Astrocyte of the cerebellum (primary cell): ENCODE measurements at places on chromosomes 1 and 21.
A peak's percentile ranks its signal among the peaks of the same experiment; 100 is the strongest.

DNA sequence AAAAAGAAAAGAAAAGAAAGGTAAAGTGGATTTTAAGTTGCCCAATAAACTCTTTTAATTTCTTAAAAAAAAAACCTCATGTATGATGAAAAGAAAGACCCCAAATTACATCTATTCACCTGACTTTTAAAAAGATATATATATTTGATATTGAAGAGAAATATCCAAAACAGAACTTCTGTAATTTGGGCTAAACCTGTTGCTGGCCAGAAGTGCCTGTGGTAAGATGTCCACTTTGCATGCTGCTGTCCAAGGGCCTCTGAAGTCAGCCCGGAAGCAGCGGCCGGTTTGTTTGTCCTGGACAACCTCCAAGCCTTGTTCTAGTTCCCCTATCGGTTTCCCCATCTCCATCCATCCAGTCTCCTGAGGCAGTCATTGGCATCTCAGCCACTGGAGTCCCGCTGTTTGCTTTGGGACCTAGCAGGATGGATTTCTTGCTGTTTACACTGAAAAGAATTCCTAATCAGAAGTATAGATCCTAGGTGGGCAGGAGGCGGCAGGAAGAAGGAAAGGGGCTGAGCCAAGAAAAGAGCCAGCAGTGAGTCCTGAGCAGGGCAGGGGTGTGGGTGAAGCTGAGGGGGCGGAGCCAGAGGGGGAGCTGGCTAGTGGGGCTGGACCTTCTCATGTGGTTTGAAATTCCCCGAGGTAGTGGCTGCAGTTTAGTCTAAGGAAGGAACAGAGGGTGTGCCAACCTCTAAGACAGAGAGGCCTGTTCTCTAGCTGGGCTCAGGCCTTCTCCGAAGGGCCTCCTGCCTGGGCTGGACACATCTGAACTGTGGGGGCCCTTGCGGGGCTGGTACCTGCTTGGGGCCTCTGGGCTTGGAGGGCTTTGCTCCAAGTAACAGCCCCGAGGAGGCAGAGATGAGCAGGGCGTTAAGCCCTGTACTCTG is 3.3 kb downstream of the NCMAP start:
- DNase-seq = peak; percentile 67

DNA sequence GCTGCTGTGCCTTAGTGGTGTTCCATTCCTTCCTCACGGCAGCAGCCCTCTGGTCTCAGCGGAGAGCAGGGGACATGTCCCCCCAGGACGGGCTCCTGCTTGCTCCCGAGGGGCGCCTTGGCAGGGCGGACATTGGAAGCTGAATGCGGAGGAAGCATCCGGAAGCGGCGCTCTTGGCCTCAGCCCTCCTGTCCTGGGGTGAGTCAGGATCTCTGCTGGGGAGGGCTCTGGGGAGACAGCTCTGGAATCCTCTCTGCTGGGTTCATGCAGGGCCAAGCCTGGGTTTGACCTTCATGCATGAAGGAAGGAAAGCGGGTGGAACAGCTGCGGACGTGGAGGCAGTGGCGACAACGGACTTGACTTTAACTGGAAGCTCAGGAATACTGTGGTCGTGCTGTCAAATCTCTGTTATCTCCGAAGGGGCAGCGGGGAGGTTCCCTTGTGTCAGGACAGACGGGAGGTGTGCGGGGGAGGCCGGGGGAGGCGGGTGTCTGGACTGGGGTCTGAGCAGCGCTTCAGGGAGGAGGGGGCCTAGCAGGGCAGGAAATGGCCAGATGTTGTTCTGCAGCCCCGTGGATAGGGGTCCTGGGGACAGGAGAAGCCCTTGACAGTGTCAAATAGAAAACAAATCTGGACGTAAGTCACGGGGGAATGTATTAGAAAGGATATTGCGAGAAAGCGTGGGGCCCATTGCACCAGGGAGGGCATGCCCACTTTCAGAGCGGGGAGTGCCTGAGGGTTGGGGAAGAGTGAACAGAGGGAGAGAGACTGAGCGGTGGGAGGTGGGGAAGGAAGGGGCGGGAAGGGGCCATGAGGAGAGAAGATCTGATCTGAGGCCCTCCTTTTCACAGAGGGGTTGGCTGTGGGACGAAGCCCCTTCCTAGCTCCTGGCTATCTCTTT is 26.6 kb downstream of the CRYAA start:
- DNase-seq = no peak

- no peak for DNase-seq
Measured at GRCh38 chr1:19053486-19053885, 97.0 kb upstream of the IFFO2 start.

DNA sequence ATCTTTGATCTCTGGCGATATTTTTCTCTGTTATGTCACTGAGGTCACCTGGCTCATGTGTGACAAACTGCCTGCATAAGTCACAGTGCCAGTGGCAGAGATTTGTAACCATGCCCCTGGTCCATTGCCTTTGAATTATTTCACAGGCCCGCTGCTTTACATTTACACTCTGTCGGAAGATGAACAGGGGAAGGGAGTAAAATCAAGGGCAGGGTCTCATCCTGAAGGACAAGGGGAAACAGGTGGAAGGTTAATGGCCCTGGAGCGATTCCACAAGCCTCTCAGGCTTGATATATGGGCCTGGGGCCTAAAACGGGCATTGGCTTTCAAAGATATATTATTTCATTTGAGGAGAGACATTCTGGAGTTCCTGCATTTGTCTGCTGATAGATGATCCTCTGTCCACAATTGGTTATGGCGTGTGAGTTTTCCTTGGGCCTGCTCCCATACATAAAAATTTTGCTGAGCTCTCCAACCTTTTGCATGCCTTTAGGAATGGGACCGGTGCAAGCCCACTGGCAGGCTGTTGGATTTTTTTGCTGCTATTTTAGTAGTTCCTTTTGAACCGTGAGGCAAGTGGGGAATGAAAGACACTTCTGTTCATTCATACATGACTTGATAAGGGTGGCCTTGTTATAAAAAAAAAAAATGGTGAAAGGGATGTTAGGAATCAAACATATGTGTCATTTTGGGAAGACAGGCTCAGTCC is 51.9 kb downstream of the NR5A2 start:
- no peak for DNase-seq

- DNase-seq = no peak
Measured at GRCh38 chr1:157415661-157416060, 136.7 kb downstream of the FCRL5 start.

DNA sequence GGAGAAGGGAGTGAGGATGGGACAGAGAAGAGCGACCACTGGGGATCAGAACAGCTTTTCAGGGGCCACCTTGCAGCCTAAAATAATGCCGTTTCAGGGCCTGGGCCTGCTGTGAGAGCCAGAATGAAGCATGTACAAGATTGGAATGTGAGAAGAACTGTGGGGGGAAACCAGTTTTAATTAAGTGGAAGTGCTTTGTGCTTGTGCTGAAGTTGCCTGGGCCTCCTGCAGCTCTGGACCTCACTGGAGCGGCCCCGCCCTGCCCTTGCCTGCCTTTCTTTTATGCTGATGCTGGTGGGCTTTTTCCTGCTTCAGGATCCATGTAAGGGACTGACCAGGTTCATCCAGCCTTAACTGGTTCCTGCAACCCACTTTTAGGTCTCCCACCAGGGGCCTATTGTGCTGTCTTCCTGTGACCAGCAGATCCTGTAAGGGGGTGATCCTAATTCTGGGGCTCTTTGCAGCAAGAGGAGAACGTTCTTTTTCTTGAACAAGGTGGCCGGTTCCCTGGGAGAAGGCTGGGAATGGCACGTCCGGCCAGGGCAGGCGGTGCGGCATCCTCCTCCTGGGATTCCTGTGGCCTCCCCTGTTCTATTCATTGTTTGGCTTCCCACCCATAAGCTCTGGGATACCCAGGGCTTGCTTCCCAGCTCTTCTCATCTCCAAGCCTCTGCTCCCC is 3.2 kb downstream of the C1orf226 start:
- DNase-seq = no peak

DNA sequence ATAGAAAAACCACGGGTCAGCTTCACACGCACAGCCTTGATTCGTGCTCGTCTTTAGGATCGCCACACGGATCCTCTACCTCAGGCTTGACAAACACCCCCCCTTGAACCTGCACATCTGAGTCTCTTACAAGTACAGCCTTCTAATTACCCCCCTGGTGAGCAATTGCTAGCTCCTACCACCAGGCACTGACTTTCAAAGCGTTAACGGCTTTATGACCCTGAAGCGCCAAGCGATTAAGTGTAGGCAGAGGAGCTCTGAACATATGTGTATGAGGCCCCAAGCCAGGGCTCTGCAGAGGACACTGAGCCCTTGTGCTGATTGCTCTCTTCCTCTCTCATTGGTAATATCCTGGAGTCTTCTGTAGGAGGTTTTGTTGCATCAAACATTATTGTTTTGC is 55.7 kb upstream of the EPHA8 start:
- no peak for DNase-seq

- no peak for DNase-seq
Measured at GRCh38 chr1:164628772-164629171, 69.8 kb downstream of the PBX1 start.

- DNase-seq = no peak
Measured at GRCh38 chr1:226602186-226603021, 53.8 kb downstream of the STUM start.

DNA sequence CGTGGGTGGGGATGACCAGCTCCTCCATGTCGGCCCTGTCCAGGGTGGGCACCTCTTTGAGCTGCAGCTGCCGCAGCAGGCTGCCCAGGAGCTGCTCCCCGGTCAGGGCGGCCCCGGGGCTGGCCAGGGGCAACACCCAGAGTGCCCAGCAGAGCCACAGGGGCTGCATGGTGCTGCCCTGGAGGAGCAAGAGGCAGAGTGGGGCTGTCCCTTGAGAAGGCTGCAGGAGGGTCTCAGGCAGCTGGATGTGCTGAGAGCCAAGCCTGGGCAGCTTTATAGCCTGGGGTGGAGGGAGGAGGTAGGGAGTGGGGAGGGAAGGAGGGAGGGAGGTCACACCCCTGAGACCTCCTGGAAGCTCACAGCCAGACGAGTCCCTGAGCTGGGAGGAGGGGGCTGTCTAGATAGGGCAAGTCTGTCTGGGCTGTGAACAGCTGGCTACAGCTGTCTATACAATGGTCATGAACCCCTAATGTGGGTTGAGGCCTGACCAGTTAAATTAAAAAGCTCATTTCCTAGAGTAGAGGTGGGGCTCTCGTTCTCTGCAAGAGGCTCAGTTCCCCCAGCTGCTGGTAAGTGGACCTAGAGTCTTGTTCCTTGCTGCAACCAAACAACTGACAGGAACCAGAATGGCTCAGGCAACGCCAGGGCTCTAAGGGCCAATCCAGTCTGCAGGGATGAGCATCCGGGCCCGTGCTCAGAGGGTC is at the start of gene LEFTY1:
Gene LEFTY1, minus strand, starts transcription at position 249 of the 704 bp plus-strand sequence. Its CDS starts 80 bp downstream, at position 169.
- no peak for DNase-seq

DNA sequence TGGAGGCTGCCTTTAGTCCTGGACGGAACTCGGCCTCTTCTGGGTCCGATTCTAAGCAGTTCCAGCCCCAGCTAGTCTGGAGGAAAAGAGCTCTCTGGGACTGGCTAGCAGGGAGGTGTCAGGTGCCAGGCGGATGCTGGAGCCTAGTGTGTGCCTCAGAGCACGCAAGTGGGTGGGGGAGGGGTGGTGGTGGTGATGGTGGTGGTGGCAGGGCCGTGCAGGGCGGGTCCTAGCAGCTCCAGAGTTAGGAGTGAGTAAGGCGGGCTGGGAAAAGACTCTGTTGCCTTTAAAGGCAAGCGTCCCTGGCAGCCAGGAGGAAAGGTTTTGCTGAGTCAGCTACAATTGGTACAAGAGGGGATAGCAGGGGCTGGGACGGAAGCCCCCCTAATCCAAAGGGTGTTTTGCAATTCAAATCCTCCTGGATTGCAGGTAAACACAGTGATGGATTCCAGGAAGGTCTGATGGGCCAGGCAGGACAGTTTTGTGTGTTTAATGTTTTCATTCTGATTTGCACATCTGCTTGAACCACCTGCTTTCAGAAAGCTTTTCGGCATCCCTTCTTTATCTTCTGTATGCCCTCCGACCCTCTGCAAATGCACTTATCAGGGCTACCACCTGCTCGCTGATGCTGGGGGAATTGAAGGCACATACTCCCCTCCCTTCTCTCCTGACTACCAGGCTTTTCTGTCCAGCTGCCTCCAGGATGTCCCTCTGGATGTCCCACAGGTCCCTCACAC is 4.1 kb upstream of the SLC2A1 start:
- DNase-seq = no peak

GRCh38 chr1:212477014-212477679 is 44.4 kb downstream of the NENF start:
- peak; percentile 81 for DNase-seq

DNA sequence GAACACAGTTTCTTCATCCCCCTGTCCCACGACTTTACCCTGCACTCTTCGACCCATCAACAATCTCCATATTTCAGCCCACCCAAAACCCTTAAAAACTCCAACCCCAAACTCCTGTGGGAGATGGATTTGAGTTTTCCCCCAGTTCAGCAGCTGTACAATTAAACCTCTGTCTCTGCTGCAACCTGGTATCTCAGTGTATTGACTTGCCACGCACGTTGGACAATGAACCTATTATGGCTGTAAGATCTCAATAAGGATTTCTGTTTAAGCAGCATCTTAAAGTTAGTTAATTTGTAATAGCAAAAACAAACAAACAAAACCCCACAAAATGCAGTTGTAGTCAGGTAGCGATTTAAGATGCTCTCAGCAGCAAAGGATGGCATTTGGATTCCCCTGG is 119.1 kb downstream of the TGFBR3 start:
- DNase-seq = no peak

- DNase-seq = no peak
Measured at GRCh38 chr1:97502360-97502759, 418.5 kb downstream of the DPYD start.

DNA sequence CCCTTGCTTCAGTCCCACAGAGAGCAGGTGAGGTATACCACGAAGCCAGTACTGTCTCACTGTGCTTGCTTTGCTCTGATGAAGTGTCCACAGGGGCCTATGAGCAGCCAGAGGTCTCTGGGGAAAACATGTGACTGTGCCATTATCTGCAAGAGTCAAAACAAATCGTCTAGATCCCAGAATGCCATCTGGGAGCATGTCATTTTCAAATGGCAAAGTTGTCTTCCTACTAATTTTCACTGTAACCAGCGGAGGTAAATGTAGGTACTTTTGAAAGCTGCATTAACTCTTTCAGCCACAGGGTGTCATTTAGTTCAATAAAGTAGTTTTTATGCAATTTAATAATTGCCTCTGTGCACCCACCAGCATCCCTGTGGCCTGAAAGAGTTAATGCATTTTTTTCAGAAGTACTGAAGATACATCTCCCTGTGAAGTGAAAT is 173.6 kb upstream of the SGIP1 start:
- DNase-seq = no peak

- no peak for DNase-seq
Measured at GRCh38 chr1:116433275-116434257, 60.5 kb downstream of the ATP1A1 start.

- no peak for DNase-seq
Measured at GRCh38 chr21:42556960-42557359, 43.3 kb downstream of the SLC37A1 start.

GRCh38 chr1:183585038-183585437 is 5.2 kb downstream of the NCF2 start:
- no peak for DNase-seq
